ENCODE measurements at places on chromosomes 13 and 19.

DNA sequence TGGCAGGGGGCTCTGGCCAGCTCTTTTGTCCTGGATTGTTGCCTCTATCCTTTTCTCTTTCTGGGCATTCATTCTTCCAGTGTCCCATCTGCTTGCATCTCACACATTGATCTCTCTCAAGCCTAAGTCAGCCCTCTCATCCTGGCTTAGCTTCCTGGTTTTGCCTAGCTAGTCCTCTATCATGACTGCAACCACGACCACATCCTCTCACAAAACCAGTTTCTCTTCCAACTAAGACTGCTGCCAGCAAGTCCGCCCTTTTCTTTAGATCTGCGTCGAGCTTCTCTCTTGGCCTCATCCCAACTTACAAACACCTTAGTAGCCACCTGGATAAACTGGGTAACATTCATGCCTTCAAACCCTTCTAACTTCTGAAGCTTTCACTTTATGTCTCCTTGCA, 212.2 kb upstream of the HTR2A start:
- no peak for DNase-seq

- DNase-seq: no peak
These were observed 178.8 kb downstream of the VWA8 start for GRCh38 chr13:41782086-41782485.

GRCh38 chr13:113041293-113041690, 64.3 kb upstream of the F7 start:
- DNase-seq: no peak

GRCh38 chr19:16886305-16886880, 2.4 kb upstream of the F2RL3 start:
- no peak for DNase-seq

DNA sequence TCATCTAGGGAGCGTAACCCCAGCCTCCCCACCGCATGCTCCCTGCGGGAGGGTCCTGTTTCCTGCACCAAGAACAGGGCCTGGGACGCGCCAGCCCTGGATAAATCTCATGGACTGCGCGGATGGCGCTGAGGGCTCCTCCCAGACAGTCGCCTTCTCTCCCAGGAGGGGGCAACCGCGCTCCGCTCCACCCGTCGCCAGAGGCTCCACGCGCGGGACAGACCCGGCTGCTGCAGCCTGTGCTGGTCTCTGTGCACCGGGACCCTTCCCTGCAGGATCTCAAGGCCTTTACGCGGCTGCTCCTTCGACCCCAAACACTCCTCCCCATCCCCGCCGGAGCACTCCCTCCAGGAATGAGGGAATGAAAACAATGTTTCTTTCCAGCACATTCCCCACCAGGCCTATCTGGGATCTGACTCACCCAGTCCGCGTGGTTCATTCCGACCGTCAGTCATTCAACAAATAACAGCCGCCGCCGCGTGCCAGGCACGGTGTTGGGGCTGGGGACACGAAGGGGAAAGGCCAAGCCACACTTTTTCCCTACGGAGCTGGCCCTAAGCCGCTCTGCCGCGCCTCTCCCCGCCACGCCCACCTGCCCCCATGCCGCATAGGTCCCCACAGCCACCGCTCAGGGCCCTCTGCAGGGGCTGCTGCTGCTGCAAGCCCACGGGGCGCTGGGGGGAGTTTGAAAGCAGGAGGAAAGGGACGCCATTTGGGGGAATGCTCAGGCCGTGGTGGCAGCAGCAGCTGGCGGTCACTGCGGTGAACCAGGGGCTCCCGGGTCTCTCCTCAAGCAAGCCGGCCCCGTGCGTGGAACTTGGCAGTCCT, 6.0 kb downstream of the PNMA8B start:
- DNase-seq: no peak

- peak; percentile 9 for DNase-seq
These were observed 6.2 kb downstream of the SPRY2 start for GRCh38 chr13:80334597-80335260.
